Right atrium auricular region (tissue), 2 donors: ENCODE measurements at places on chromosomes 12 and 14. TPM values are rescaled to one million over a fixed set of nuclear protein-coding genes. Genes with fewer than 3 reads are reported as not detected.

DNA sequence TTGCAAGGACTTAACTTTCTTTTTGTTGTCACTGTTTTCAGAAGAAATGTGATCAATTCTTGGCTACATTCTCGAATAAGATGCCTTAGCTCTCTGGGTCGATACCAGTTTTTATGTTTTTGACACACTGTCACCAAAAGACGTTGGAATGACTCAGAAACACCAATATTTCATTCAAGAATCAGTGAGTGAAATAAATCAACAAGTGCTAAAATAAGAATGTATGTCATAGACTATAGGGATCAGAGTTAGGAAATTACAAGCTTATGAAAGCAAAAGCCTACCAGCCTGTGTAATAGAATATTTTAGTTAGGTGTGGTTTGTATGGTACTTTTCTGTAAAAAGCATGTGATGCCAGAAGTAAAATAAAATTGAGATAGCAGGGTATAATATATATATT is 17.8 kb downstream of the PPHLN1 start:
- H3K27ac ChIP-seq: no peak overlapping the region
- H3K4me3 ChIP-seq: no peak overlapping the region
- no peaks in the 10 kb centered on the region for H3K36me3 ChIP-seq
- no peak for DNase-seq
- no peaks in the 10 kb centered on the region for H3K27me3 ChIP-seq

GRCh38 chr12:112524676-112525425 is 106.1 kb downstream of the PTPN11 start:
- no peaks in the 10 kb centered on the region for H3K27me3 ChIP-seq
- no peaks in the 10 kb centered on the region for H3K36me3 ChIP-seq
- no peak for DNase-seq
- H3K27ac ChIP-seq: no peak overlapping the region
- H3K4me3 ChIP-seq: no peak overlapping the region
- H3K4me1 ChIP-seq: no peaks in the 10 kb centered on the region

DNA sequence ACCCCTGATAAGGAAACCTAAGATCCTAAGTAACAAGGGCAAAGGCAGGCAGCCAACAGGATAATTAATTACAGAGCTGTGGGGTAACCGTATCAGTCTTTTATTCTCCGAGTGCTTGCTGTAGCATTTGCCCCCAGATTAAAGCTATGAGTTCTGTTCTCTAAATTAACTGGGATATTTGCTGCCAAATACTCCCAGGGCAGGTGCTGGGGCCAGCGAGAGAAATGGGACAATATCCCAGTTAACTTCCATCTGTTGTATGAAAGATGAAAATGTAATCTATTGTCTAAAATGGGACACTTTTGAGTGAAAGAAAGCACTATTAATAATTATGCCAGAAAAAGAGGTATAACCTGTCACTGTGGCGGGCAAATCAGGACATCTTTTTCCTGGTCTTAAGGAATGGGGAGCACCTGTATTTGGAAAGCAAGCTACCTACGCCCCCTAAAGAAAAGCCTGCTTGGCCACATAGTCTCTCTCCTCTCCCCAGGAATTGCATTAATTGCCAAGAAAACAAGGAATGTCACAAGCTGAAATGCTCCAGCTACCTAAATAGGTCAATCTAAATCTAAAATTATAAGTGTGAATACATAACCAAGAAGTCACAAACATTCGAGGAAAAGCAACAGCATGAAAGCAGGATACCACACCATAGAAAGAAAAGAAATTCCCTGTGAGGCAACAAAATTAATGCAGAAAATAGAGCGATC is 26.7 kb upstream of the CFAP54 start:
- no peak overlapping the region for H3K4me3 ChIP-seq

The KCNH5 gene
- not detected for total RNA-seq
